ENCODE measurements at places on chromosomes 3 and 15.
A peak's percentile ranks its signal among the peaks of the same experiment; 100 is the strongest.

GRCh38 chr15:26075770-26076169 is 212.6 kb upstream of the ATP10A start:
- H3K36me3 ChIP-seq = no peaks in the 10 kb centered on the region
- H3K4me1 ChIP-seq = no peaks in the 10 kb centered on the region
- no peaks in the 10 kb centered on the region for H3K27me3 ChIP-seq
- H3K4me3 ChIP-seq = no peak overlapping the region
- DNase-seq = no peak

DNA sequence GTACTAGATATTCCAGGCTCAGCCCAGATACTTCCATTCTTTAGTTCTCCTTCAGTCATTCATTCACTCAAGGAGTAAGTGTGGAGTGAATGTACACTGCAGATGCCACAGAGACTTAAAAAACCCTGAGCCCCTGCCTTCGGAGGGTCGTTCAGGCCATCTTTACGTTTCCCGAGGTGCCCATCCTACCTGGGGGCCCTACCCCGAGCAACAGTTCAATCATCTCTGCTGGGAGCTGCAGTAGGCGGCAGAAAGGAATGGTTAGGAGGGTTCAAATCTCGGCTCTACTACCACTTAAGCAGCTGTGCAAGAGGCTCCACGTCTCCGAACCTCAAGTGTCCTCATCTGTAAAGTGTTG is 613 bp downstream of the SEC13 start:
- H3K27ac ChIP-seq = peak overlapping the region; percentile 100
- H3K36me3 ChIP-seq = peaks cover 19% of the 10 kb centered on the region
- peaks cover 5% of the 10 kb centered on the region for H3K4me1 ChIP-seq
- DNase-seq = no peak
- no peaks in the 10 kb centered on the region for H3K27me3 ChIP-seq

DNA sequence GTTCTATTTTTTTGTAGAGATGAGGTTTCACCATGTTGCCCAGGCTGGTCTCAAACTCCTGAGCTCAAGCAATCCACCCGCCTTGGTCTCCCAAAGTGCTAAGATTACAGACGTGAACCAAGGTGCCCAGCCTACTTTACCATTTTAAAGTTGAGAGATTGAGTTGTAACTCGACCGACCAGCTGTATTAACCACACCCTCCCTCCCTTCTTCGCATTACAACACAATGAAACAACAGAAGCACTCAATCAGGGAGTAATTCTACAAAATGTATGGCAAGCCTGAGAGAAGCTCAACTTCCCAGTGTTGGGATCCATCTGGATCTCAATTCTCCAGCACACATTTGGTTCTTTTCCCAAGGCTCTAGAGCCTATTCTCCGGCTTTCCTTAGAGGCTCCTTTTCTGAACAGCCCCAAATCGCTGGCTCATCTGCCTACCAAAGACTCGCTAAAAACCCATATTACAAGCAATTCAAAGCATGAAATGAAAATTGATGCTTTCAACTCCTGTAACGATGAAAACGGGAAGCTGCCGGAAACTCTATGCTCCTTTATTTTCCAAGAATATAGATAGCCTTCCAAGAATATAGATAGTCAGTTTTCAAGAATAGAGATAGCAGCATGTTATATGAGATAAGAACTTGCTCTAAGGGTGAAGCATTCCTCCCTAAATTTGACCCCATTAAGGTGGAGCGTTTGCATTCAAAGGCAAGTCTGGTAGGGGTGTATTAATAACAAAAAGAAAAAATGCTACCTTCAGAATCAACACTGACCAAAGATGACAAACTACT is 450.9 kb downstream of the MAGI1 start:
- DNase-seq = no peak
- no peaks in the 10 kb centered on the region for H3K4me1 ChIP-seq
- H3K36me3 ChIP-seq = no peaks in the 10 kb centered on the region
- H3K4me3 ChIP-seq = no peak overlapping the region
- H3K27me3 ChIP-seq = no peaks in the 10 kb centered on the region

GRCh38 chr3:60742606-60743145 is 508.6 kb downstream of the FHIT start:
- H3K27ac ChIP-seq = no peak overlapping the region
- H3K4me3 ChIP-seq = no peak overlapping the region
- H3K27me3 ChIP-seq = no peaks in the 10 kb centered on the region
- no peaks in the 10 kb centered on the region for H3K36me3 ChIP-seq

DNA sequence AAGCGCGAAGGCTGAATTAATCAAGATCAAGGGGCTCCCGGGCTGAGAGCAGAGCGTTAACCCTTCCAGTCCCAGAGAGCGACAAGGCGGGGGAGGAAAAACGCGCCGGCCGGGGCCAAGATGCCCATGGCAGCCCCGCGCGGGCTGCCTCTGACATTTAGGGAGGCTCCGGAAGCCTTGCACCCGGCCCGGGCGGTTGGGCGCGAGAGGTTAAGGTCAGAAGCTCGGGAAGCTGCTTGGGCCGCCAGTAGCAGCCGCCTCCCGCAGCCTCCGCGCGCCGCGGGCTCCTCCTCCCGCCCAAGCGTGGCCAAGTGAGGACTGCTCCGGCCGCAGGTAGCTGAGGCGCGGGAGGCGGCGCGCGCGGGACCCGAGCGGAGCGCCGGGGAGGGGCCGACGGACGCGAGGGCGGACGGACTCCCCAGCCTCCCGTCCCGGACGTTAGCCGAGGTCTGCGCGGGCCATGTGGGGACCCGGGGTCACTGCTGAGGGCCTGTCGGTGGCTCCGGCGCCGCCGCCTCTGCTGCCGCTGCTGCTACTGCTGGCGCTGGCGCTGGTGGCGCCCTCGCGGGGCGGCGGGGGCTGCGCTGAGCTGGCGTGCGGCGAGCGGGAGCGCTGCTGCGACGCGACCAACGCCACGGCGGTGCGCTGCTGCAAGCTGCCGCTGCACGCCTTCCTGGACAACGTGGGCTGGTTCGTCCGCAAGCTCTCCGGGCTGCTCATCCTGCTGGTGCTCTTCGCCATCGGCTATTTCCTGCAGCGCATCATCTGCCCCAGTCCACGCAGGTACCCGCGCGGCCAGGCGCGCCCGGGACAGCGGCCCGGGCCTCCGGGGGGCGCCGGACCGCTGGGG is at the start of gene C3orf80:
Gene C3orf80, plus strand, starts transcription at position 247 of the 850 bp plus-strand sequence. Its CDS starts 214 bp downstream, at position 461.
- no peaks in the 10 kb centered on the region for H3K4me1 ChIP-seq
- peak within 1 kb of the TSS; percentile 56 for H3K4me3 ChIP-seq
- no peaks in the 10 kb centered on the region for H3K36me3 ChIP-seq

GRCh38 chr15:96327155-96327741 is 3.3 kb upstream of the NR2F2 start:
- peak; percentile 92 for DNase-seq
- peaks cover 9% of the 10 kb centered on the region for H3K4me1 ChIP-seq
- H3K27ac ChIP-seq = peak overlapping the region; percentile 87
- H3K27me3 ChIP-seq = no peaks in the 10 kb centered on the region

GRCh38 chr3:9770276-9770812 is 597 bp upstream of the CAMK1 start:
- DNase-seq = peak; percentile 88
- H3K27me3 ChIP-seq = no peaks in the 10 kb centered on the region
- H3K4me3 ChIP-seq = peak overlapping the region; percentile 71
- H3K27ac ChIP-seq = peak overlapping the region; percentile 46

All from fibroblast of lung (primary cell).